Stimulated activated CD4-positive, alpha-beta T cell treated with anti-CD3 and anti-CD28 coated beads, Interleukin-4, amount 100 ng/mL, for 24 hours (primary cell): ENCODE measurements at places on chromosomes 7 and 10.

DNA sequence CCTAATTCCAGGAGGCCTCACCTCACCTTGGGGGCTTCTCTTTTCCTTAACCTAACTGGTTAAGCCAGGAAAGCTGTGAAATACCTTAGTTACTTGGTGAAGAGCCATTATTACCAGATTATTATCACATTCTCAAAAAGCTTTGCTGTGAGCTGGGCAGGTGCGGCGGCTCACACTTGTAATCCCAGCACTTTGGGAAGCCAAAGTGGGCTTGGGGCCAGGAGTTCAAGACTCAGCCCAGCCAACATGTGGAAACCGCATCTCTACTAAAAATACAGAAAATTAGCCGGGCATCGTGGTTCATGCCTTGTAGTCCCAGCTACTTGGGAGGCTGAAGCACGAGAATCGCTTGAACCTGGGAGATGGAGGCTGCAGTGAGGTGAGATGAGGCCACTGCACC lies 102.4 kb upstream of the KLF6 start:
- no peak for DNase-seq

GRCh38 chr7:115910541-115911164 lies 119.9 kb downstream of the TFEC start:
- no peak for DNase-seq

- DNase-seq = peak; percentile 17
Measured at GRCh38 chr7:55073976-55074528, 55.2 kb downstream of the EGFR start.

DNA sequence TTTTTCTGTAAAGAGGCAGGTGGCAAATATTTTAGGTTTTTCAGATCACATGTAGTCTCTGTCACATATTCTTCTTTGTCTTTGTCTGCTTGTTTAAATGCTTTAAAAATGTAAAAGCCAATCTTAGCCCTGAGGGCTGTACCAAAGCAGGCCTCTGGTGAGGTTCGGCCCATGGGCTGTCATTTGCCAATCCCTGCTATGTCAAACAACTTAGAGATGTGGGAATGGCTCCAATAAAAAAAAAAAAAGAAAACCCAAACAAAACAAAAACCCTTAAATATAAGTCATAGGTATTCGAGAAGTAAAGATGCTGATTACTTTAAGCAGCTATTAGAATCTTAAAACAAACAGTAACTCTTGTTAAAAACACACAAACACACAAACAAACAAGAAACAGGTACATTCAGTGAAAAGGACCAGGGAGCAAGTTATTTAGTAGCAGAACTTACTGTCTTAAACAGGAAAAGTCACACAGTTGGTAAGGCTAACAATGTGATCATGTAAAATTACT lies 61.4 kb upstream of the NAMPT start:
- no peak for DNase-seq

- no peak for DNase-seq
Measured at GRCh38 chr10:129258283-129258923, 208.6 kb upstream of the MGMT start.

DNA sequence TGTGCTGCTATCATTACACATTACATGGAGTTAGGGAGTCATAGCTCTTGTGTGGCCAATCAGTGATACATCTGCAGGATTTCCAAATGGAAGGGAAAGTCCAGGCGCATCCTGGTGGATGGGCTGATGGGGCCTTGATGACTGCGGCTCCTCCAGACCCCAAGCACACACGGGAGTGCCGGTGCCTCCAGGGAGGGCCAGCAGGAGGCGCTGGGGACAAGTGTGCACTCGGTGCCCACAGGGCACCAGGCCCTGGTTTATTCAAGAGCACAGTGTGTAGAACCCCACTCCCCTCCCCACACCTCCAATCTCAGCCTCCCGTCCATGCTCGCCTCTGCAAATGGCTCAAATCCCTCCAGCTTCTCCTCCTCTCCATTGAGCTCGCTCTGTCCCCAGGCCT lies 243.9 kb downstream of the USP6NL start:
- DNase-seq = no peak

- DNase-seq = peak; percentile 27
Measured at GRCh38 chr7:54788664-54789063, 29.7 kb upstream of the SEC61G start.

DNA sequence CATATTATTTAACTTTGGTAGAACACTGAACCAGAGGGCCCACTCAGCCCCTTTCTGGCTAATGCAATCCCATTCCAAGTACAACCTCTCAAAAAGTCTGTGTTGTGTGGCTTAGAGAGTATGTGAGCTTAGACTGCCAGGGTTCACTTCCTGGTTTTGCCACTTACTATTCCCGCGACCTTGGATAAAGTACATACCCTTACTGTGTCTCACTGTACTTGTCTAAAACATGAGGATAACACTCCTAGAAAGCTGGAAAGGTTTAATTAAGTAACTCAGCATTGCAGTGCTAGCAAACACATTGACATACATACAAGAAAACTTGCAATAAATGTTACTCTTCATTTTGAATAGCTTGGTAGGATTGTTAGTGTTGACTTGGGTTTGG lies 215.8 kb downstream of the CHCHD3 start:
- DNase-seq = no peak

DNA sequence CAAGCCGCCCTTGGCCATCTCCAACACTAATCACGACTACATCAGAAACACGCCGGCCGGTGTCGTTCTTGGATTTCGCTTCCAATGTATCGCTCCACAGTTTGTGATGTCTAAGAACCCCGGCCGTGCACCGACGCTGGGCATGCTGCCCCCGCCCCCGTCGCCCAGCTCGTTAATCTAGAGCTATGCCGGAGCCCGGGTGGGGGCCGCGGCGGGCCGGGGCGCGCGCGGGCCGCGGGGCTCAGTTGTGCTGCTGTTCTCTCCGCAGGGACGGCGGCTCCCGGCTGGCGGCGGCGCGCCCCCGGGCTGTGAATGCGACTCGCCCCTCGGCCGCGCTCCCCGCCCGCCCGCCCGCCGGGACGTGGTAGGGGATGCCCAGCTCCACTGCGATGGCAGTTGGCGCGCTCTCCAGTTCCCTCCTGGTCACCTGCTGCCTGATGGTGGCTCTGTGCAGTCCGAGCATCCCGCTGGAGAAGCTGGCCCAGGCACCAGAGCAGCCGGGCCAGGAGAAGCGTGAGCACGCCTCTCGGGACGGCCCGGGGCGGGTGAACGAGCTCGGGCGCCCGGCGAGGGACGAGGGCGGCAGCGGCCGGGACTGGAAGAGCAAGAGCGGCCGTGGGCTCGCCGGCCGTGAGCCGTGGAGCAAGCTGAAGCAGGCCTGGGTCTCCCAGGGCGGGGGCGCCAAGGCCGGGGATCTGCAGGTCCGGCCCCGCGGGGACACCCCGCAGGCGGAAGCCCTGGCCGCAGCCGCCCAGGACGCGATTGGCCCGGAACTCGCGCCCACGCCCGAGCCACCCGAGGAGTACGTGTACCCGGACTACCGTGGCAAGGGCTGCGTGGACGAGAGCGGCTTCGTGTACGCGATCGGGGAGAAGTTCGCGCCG lies 1.9 kb downstream of the VWC2 start:
- no peak for DNase-seq

- DNase-seq = no peak
Measured at GRCh38 chr7:30160329-30160728, 25.5 kb downstream of the MTURN start.

GRCh38 chr7:146528581-146528980 lies 412.0 kb downstream of the CNTNAP2 start:
- no peak for DNase-seq

DNA sequence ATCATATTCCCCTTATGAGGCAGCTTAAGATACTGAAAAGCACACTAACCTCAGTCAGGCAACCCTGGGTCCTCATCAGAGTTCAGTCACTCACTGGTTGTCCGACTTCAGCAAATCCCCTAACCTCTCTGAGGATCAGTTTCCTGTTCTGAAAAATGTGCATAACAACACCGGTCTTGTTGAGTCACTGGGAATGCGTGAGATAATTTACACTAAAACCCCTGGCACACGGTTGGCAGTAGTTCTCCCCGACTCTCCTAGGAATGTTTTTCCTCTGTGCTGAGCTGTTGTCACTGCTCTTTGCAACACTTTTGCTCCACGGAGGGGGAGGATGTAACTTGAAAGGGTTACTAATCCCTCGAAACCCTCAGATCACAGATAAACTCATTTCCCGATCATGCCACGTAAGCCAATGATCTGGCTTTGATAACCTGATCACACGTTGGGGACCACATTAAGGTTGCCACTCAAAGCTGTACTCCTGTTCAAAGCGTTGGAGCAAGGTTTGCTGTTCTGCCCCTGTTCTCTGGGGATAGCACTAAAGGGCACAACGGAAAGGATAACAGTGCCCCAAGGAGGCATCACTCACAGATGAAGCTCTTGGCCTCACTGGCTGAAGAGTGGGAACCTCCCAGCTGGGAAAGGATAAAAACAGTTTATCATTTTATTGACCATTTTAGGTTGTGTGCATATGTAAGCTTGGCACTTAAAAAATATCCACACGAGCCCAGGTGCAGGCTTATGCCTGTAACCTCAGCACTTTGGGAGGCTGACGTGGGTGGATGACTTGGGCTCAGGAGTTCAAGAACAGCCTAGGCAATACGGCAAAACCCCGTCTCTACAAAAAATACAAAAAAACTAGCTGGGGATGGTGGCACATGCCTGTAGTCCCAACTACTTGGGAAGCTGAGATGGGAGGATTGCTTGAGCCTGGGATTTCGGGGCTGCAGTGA lies 5.0 kb upstream of the RBM17 start:
- peak; percentile 82 for DNase-seq

- peak; percentile 14 for DNase-seq
Measured at GRCh38 chr10:58335306-58336005, 650 bp downstream of the UBE2D1 start.

GRCh38 chr7:94605031-94605430 lies 50.9 kb downstream of the SGCE start:
- DNase-seq = no peak

- DNase-seq = no peak
Measured at GRCh38 chr7:45659496-45660139, 85.5 kb downstream of the ADCY1 start.

DNA sequence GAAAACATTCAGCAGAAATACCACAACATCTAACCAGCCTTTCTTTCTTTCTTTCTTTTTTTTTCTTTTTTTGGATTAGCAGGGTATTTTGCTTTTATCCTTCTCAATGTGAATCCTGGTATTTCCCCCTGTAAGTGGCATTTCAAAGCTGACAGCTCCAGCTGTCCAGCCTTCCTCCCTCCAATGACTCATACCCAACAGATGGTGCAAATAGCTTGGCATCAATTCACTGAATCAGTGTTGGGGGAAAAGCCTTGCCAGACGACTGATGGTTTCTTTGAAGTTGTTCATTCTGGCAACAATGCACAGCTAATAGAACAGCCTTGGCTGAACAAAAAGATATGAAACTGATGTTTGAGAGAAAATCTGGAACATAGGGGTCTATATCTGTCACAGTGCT lies 316.8 kb upstream of the STEAP1 start:
- no peak for DNase-seq

- peak; percentile 32 for DNase-seq
Measured at GRCh38 chr10:103800789-103801540, 54.4 kb downstream of the SH3PXD2A start.

- peak; percentile 26 for DNase-seq
Measured at GRCh38 chr10:930625-931325, 730 bp downstream of the LARP4B start.

DNA sequence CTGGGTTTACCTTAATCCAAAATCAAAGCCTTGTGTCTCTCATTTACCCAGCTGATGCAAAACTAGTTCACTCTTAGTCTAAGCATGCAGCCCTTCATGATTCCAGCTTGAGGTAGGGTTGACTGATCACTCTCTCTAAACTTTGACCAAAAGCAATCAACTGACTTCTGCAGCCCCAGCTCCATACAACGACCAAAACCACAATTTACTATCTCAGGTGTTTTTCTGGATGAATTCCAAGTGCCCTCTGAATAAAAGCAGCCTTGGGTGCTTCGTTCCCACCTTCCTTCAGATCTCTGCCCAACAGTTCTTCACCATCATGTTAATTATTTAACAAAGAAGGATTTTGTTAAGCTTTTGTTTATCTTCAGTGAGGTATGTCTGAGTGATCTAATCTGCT lies 62.6 kb downstream of the CCDC6 start:
- no peak for DNase-seq

- no peak for DNase-seq
Measured at GRCh38 chr10:77188521-77188920, 449.1 kb downstream of the KCNMA1 start.

DNA sequence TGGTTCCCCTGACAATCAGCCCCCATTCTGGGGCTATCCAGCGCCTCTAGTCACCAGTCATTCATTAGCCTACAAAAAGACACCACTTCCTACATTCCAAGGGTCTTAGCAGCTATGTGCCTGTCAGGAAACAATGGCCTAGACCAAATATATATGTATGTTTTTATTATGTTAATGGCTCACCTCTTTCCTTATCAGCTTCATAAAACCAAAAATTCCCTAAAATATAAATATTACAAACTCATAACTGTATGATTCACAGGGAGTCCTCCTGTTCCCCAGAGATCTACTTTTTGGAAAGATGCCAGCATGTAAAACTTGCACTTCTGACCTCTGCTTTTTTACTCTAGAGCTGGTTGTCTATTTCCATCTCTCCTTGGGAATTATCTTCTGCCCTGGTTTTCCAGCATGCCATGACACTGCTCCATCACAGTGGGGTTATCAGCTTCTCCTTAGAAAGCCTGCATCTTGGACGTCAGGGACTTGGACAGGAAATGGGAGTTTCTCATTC lies 79.2 kb downstream of the ABCA13 start:
- DNase-seq = no peak

- DNase-seq = no peak
Measured at GRCh38 chr7:137094-137891, 55.1 kb upstream of the FAM20C start.

DNA sequence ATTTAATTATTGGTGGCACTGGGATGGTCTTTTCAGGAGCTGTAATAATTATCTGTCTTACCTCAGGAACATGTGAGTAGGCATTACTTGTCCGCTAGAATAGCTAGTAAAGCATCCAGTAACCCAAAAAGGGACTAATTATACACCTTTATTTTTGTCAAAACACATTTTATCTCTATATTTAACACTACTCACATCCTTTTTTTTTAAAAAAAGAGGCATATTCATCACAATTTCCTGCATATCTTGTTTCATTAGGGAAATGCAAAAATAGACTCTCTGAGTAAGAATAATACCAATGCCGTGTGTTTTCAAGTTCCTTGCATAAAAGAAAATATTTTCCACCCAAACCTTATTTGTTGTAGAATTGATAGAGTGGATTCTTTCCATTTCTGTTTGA lies 99.5 kb downstream of the VTI1A start:
- no peak for DNase-seq

DNA sequence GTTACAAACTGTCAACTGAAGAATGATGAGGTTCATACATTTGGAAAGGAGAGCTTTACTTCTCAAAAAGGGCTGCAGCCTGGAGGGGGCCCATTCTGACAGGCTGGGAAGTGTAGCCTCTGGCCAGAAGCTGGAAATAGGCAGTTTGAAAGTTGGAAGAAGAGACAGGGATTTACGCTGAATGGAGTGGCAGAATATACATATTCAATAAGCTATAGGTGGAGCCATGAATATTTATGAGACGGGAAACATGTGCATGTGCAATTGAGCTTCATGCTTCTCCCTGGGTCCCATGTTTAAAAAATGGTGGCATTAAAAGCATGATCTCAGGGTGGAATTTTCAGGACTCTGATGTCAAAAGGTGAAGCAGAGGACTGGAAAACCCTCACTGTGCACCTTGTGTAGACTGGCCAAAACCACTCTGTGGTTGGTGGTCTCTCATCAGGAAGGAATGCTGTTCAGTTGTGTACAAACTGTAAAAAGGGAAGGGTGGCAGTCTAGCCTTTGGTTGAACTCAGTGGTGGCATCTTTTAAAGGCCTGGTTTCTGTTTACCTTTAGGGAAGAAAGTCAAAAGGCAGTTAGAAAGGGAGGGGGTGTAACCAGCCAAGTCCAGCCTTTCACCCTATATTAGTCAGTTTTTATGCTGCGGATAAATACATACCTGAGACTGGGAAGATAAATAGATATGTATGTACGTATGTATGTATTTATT lies 7.2 kb upstream of the ACTR3B start:
- DNase-seq = no peak
